Stimulated activated naive CD8-positive, alpha-beta T cell treated with anti-CD3 and anti-CD28 coated beads, Interleukin-15, amount 100 ng/mL, for 72 hours (primary cell): ENCODE measurements at places on chromosomes 1 and 21.

DNA sequence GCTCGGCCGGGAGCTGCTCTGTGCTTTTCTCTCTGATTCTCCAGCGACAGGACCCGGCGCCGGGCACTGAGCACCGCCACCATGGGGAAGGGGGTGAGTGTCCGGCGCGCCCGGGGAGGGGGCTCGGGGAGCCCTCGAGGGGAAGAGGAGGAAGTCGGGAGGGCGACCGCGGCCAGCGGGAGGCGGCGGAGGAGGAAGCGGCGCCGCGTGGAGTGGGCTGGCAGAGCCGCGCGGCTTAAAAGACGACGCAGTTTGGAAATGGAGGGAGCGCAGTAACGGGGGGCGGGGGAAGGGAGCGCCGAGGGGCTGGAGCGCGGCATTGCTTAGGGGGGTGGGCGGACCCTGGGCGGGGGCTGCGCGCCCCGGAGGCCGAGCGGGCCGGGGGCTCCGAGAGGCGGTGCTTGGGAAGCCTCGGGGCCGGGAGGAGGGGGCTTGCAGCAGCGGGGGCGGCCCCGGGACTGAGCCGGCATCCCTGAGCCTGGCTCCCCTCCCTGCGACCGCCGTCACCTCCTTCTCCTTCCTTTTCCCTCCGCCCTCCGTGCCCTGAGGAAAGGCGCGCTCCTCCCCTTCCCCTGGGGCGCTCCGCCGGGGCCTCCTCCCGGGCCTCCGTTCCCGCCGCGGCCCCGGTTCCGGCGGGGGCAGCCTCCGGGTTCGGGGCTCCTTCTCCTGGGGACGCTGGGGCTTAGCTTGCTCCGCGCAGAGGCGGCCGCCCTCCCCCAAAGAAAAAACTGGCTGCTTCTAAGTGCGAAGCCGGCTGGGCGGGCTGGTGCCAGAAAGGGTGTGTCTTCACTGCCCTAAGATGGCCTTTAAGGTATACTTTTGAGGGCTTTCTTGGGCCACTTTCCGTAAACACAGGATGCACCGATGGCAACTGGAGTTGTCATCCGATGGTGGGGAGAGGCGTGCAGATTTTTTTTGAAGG is 648 bp downstream of the ATP1A1 start:
- DNase-seq: peak; percentile 71

DNA sequence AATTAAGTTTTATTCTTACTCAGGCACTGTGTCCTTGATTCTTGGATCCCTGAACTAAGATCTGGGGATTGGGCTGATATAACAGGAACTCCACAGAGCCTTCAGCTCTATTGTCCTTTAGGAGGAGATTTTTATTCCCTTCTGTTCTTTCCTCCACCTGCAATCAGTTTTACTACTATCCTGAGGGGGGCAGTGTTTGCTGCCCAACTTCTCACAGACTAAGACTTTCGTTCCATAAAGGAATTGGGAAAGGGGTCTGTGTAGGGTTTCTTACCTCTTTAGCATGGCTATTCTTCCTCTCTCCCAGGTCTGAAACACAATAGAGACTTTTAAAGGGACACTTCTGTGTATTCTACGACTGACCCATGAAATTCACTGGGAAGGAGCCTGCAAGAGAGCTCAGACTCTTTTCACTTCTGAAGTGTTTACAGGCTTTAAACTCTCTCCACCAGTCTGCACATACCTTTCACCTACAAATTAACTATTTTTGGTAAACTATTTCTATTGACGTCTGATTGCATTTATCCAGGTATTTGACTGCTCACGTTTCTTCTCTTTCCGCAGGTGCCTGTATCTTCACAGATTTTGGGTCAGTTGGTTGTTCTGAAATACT is 103.3 kb upstream of the DEPDC1 start:
- no peak for DNase-seq

DNA sequence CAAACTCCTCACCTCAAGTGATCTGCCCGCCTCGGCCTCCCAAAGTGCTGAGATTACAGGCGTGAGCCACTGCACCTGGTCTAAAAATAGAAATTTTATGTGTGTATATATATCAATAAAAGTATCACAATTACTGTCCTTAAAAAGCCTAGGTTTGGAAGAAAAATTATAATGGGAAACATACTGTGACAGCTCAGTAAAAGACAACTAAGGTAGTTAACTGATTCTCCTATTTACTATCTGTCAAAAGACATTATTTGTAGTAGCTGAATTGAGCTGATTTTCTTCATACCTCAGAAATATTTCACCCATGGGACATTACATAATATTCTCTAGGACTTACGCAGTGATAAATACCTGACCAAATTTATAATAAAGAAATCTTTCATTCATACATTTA is 122.5 kb downstream of the SMYD3 start:
- no peak for DNase-seq

- peak; percentile 22 for DNase-seq
Measured at GRCh38 chr1:231973830-231974229, 347.2 kb downstream of the DISC1 start.

GRCh38 chr1:157992031-157992832 is 1.2 kb upstream of the KIRREL1 start:
- DNase-seq: peak; percentile 41

GRCh38 chr1:228263636-228264035 is 55.8 kb downstream of the OBSCN start:
- DNase-seq: no peak

GRCh38 chr1:54249819-54250435 is 50.0 kb downstream of the MRPL37 start:
- no peak for DNase-seq
